Spleen (tissue), 13 donors: ENCODE measurements at places on chromosomes 3 and 15. TPM values are rescaled to one million over a fixed set of nuclear protein-coding genes. Genes with fewer than 3 reads are reported as not detected.

- H3K27me3 ChIP-seq, result no peaks in the 10 kb centered on the region
- DNase-seq, result peak; percentile 48
- H3K4me1 ChIP-seq, result no peaks in the 10 kb centered on the region
- no peak overlapping the region for H3K27ac ChIP-seq
These were observed 15.0 kb upstream of the SPTBN5 start for GRCh38 chr15:41908736-41909461.

- peak overlapping the region; percentile 74 for H3K27ac ChIP-seq
- H3K4me3 ChIP-seq, result no peak overlapping the region
- peaks cover 14% of the 10 kb centered on the region for H3K4me1 ChIP-seq
- H3K36me3 ChIP-seq, result no peaks in the 10 kb centered on the region
- H3K27me3 ChIP-seq, result no peaks in the 10 kb centered on the region
These were observed 161.5 kb downstream of the FOXP1 start for GRCh38 chr3:71421820-71422566.

DNA sequence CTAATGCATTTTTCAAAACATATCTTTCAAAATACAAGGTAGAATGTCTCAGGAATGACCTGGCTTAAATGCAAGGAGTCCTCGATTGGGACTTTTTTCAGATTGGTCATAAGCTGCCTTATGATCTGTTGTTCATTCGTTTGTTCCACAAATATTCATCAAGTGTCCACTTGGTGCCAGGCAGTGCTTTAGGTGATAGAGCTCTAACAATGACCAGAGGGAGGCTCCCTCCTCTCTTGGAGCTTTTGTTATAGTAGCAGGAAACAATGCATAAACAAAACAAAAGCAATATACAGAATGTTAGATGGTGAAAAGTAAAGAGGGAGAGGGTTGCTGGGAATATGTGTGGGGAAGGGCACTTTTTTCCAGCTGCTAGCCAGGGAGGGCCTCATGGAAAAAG, 156.1 kb downstream of the MCTP2 start:
- H3K27ac ChIP-seq, result peak overlapping the region; percentile 48
- DNase-seq, result no peak
- no peak overlapping the region for H3K4me3 ChIP-seq
- H3K27me3 ChIP-seq, result no peaks in the 10 kb centered on the region
- H3K36me3 ChIP-seq, result no peaks in the 10 kb centered on the region

GRCh38 chr3:9149566-9149965, 99.9 kb downstream of the SRGAP3 start:
- H3K27ac ChIP-seq, result no peak overlapping the region
- no peaks in the 10 kb centered on the region for H3K36me3 ChIP-seq

GRCh38 chr15:84973492-84974460, 7.9 kb upstream of the PDE8A start:
- no peaks in the 10 kb centered on the region for H3K27me3 ChIP-seq
- no peak overlapping the region for H3K4me3 ChIP-seq
- no peak overlapping the region for H3K27ac ChIP-seq
- H3K4me1 ChIP-seq, result no peaks in the 10 kb centered on the region

GRCh38 chr3:117885011-117885441, 1149.6 kb downstream of the IGSF11 start:
- no peak overlapping the region for H3K27ac ChIP-seq
- no peaks in the 10 kb centered on the region for H3K36me3 ChIP-seq
- DNase-seq, result no peak
- H3K4me1 ChIP-seq, result no peaks in the 10 kb centered on the region

GRCh38 chr3:133893683-133894352, 1.9 kb downstream of the RAB6B start:
- no peak for DNase-seq
- no peak overlapping the region for H3K4me3 ChIP-seq
- no peaks in the 10 kb centered on the region for H3K36me3 ChIP-seq
- peaks cover 4% of the 10 kb centered on the region for H3K4me1 ChIP-seq
- no peak overlapping the region for H3K27ac ChIP-seq

- H3K4me1 ChIP-seq, result no peaks in the 10 kb centered on the region
- no peaks in the 10 kb centered on the region for H3K36me3 ChIP-seq
- DNase-seq, result no peak
- no peaks in the 10 kb centered on the region for H3K27me3 ChIP-seq
- H3K27ac ChIP-seq, result no peak overlapping the region
These were observed 404.8 kb downstream of the PTPRG start for GRCh38 chr3:61966200-61966599.

- DNase-seq, result no peak
- H3K27me3 ChIP-seq, result no peaks in the 10 kb centered on the region
- H3K4me3 ChIP-seq, result no peak overlapping the region
- H3K27ac ChIP-seq, result no peak overlapping the region
These were observed 106.2 kb downstream of the CMSS1 start for GRCh38 chr3:99923873-99924272.

GRCh38 chr15:51801391-51801835, 28.0 kb upstream of the TMOD3 start:
- peaks cover 10% of the 10 kb centered on the region for H3K36me3 ChIP-seq
- no peaks in the 10 kb centered on the region for H3K27me3 ChIP-seq
- H3K27ac ChIP-seq, result no peak overlapping the region
- no peak for DNase-seq
- no peak overlapping the region for H3K4me3 ChIP-seq

DNA sequence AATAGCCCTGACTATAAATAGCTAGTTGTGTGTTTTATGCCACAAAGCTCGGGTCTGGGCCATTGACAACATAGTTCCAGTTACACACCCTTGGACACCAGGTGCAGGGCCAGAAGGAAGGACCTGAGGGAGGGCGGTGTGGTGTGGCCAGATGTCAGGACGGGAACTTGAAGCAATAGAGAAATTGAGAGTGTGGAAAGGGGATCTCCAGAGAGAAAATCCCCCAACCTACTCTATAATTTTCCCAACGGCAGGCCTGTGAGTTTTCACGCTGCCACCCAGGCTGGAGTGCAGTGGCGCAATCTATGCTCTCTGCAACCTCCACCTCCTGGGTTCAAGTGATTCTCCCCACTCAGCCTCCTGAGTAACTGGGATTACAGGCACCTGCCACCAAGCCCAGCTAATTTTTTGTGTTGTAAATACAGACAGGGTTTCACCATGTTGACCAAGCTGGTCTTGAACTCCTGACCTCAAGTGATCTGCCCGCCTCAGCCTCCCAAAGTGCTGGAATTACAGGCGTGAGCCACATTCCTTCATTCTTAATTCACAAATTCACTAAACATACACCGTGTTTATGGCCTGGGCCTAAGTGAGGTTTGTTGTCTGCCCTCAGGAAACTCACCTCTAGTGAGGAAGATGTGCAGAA, 70.8 kb upstream of the KLF13 start:
- H3K27me3 ChIP-seq, result no peaks in the 10 kb centered on the region
- peak; percentile 72 for DNase-seq
- H3K36me3 ChIP-seq, result no peaks in the 10 kb centered on the region
- H3K4me3 ChIP-seq, result no peak overlapping the region
- no peaks in the 10 kb centered on the region for H3K4me1 ChIP-seq

GOLGA6L7 gene
- not detected for total RNA-seq

ACAP2 gene
- total RNA-seq, result 127 TPM

TAGLN3 gene
- total RNA-seq, result not detected

MYL3 gene
- total RNA-seq, result 8.1 TPM

ELP6 gene
- 24.2 TPM for total RNA-seq
